ENCODE measurements at places on chromosomes 5 and 9. TPM values are rescaled to one million over a fixed set of nuclear protein-coding genes. Genes with fewer than 3 reads are reported as not detected.

ACO1 gene
- 11.1 TPM for total RNA-seq

DNA sequence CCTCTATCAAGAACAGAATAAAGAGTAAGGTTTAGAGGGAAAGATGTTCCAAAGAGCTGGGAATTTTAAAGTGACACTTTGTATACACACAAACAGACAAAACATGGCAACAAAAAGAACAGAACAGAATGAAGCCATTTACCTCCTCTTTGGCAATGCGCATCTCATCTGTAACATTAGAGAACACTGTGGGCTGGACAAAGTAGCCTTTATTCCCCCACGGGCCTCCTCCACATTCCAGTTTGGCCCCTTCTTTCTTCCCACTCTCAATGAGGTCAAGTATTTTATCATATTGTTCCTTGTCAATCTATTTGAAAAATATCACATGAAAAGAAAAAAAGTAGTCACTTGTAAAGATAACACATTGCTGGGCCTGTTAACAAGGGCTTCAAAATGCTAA is 41.0 kb downstream of the ALDH1A1 start:
- no peaks in the 10 kb centered on the region for H3K27me3 ChIP-seq
- no peaks in the 10 kb centered on the region for H3K4me1 ChIP-seq
- no peaks in the 10 kb centered on the region for H3K36me3 ChIP-seq
- no peak overlapping the region for H3K4me3 ChIP-seq

- H3K27me3 ChIP-seq, result peaks cover 5% of the 10 kb centered on the region
- no peaks in the 10 kb centered on the region for H3K36me3 ChIP-seq
- H3K27ac ChIP-seq, result no peak overlapping the region
- no peak for DNase-seq
Observed at GRCh38 chr5:56638768-56639238, 176.5 kb upstream of the MAP3K1 start.

GRCh38 chr9:71844808-71845207 is 66.2 kb downstream of the ABHD17B start:
- no peak for DNase-seq
- H3K4me1 ChIP-seq, result no peaks in the 10 kb centered on the region
- no peak overlapping the region for H3K4me3 ChIP-seq
- no peaks in the 10 kb centered on the region for H3K36me3 ChIP-seq

DNA sequence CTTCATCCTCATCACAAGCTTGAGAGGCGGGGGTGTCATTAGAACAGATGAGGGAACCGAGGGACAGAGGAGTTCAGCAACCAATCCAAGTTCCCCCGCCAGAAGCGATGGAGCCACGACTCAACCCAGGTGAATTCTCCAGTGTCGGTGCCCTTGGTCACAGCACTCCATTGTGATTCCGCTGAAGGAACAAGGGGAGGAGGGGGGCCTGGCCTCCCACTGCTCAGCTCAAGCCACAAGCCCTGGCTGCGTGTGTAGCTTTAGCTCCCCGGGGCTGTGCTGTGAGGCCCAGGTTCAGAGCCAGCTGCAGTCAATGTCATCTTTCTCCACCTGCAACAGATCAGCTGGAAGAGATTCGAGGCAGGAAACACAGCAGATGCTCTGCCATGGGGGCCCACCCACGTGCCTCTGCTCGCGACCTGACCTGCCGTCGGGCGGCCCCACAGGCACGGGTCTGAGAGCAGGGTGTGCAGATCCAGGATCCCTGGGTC is 72.6 kb downstream of the GTF3C4 start:
- peaks cover 3% of the 10 kb centered on the region for H3K4me1 ChIP-seq
- no peak overlapping the region for H3K27ac ChIP-seq
- no peak for DNase-seq
- H3K36me3 ChIP-seq, result no peaks in the 10 kb centered on the region
- peaks cover 40% of the 10 kb centered on the region for H3K27me3 ChIP-seq
- H3K4me3 ChIP-seq, result no peak overlapping the region
